ENCODE measurements at places on chromosomes 2 and 18. TPM values are rescaled to one million over a fixed set of nuclear protein-coding genes. Genes with fewer than 3 reads are reported as not detected.

Gene IL36RN
- not detected for total RNA-seq

Gene ATP6V1B1
- total RNA-seq, result 3.0 TPM

Gene HOXD4
- total RNA-seq, result not detected

Gene MRO
- total RNA-seq, result not detected

Gene EMILIN2
- total RNA-seq, result 75.9 TPM

Gene MOGAT1
- total RNA-seq, result not detected

Gene PNKD
- 173 TPM for total RNA-seq

Gene VWA3B
- 0.09 TPM for total RNA-seq

Gene PRKAG3
- total RNA-seq, result not detected

- no peak overlapping the region for H3K4me3 ChIP-seq
- H3K27me3 ChIP-seq, result no peaks in the 10 kb centered on the region
- no peak for DNase-seq
- H3K27ac ChIP-seq, result no peak overlapping the region
- no peaks in the 10 kb centered on the region for H3K4me1 ChIP-seq
Observed at GRCh38 chr2:28950941-28951630, 30.0 kb upstream of the TOGARAM2 start.

- H3K4me1 ChIP-seq, result peaks cover 2% of the 10 kb centered on the region
- no peak overlapping the region for H3K27ac ChIP-seq
- no peak overlapping the region for H3K4me3 ChIP-seq
- DNase-seq, result no peak
Observed at GRCh38 chr18:75111760-75112159, 97.2 kb downstream of the PTGR3 start.

DNA sequence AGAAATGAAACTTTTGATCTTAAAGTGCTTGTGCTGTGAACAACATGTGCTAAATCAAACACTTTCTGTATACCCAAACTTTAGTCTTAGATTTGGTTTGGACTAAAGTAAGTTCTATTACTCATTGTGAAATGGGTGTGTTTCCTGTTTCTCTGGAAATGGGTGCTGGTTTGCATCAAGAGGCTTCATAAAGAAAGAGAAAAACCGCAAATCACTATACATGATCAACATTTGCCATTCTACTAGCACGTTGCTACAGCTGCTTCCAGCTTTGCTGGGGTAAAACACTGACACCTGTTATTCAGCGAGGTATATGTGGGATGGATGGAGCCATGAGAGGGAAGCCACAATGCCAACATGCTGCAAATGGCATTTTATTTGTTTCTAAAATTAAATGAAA lies 547.0 kb upstream of the ACVR2A start:
- no peaks in the 10 kb centered on the region for H3K27me3 ChIP-seq
- H3K4me1 ChIP-seq, result no peaks in the 10 kb centered on the region
- no peak overlapping the region for H3K27ac ChIP-seq
- no peak for DNase-seq

DNA sequence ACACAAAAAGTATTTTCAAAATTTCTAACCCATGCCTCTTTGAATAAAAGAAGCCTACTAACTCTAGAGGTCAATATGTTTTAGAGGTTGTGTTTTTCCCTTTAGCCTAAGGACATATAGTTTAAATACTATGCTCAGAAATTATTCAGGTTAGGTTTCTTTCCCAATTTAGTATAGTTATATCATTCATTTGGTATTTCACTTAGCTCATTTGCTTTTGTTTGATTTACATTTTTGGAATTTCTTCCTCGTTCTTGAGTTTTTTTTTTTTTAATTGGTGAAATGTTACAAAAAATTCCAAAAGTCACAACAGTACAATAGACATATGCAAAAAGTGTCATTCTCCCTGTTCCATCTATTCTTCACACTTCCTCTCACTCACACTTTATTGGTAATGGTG lies 371.3 kb upstream of the TNP1 start:
- DNase-seq, result no peak
- peaks cover 34% of the 10 kb centered on the region for H3K27me3 ChIP-seq
- no peak overlapping the region for H3K4me3 ChIP-seq
- no peak overlapping the region for H3K27ac ChIP-seq

- peaks cover 6% of the 10 kb centered on the region for H3K4me1 ChIP-seq
- no peak overlapping the region for H3K4me3 ChIP-seq
- DNase-seq, result peak; percentile 47
- H3K27ac ChIP-seq, result no peak overlapping the region
- no peaks in the 10 kb centered on the region for H3K36me3 ChIP-seq
- no peaks in the 10 kb centered on the region for H3K27me3 ChIP-seq
Observed at GRCh38 chr2:8501061-8501720, 180.7 kb upstream of the ID2 start.

DNA sequence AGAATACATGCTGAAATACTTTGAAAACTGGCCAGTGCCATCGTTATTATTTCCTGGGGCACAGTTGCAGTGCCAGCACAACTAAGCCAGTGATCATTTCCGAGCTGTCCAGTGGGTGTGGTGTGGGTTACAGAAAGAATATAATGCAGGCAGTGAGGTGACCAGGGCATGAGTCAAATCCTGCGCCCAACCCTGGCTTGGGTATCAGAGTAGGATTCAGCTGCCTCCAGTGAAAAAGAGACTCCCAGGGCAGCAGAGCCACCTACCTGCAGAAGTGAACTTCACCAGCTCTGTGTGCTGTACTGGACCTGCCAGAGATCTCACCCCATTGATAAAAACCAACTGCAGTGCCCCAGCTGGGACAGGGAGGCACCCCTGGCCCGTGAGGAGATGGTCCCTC lies 18.0 kb downstream of the SLC9A2 start:
- H3K4me3 ChIP-seq, result no peak overlapping the region
- H3K4me1 ChIP-seq, result no peaks in the 10 kb centered on the region
- DNase-seq, result no peak
- no peak overlapping the region for H3K27ac ChIP-seq

DNA sequence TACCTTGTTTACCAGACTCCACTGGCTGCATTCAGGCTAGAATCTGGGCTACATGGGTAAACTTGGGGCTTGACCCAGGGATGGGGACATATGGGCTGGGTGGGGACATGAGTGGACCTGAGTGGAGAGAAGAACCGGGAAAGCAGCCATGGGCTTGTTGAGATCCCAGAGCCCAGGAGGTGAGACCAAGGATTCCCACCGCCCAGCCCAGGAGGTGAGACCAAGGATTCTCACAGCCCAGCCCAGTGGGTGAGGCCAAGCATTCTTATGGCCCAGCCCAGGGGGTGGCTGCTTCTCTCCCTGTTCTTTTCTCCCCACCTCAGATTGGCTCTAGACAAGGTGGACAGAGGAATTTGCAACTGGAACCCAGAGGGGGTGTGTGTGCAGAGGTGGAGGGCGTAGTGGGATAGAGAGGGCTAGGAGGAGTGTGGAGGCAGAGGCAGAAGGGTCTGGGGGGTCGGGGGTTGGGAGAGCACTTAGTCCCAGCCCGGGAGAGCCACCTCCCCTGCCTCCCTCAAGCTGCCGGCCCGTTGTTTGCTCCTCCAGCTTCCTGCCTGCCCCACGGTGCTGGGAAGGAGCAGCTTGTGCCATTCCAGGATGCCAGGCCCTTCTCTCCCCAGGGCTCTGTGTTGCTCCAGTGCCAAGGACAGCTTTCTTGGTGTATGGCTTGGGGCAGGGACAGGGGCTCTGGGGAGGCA lies 25.6 kb downstream of the GLI2 start:
- H3K36me3 ChIP-seq, result no peaks in the 10 kb centered on the region
- no peak overlapping the region for H3K4me3 ChIP-seq
- H3K4me1 ChIP-seq, result peaks cover 33% of the 10 kb centered on the region

- H3K4me3 ChIP-seq, result no peak overlapping the region
- H3K27me3 ChIP-seq, result no peaks in the 10 kb centered on the region
- no peak overlapping the region for H3K27ac ChIP-seq
- no peaks in the 10 kb centered on the region for H3K4me1 ChIP-seq
- H3K36me3 ChIP-seq, result no peaks in the 10 kb centered on the region
- DNase-seq, result no peak
Observed at GRCh38 chr2:164761737-164762460, 79.7 kb downstream of the COBLL1 start.

- no peaks in the 10 kb centered on the region for H3K36me3 ChIP-seq
- H3K27me3 ChIP-seq, result peaks cover 24% of the 10 kb centered on the region
- H3K4me3 ChIP-seq, result no peak overlapping the region
Observed at GRCh38 chr2:128639120-128639477, 320.4 kb upstream of the HS6ST1 start.

DNA sequence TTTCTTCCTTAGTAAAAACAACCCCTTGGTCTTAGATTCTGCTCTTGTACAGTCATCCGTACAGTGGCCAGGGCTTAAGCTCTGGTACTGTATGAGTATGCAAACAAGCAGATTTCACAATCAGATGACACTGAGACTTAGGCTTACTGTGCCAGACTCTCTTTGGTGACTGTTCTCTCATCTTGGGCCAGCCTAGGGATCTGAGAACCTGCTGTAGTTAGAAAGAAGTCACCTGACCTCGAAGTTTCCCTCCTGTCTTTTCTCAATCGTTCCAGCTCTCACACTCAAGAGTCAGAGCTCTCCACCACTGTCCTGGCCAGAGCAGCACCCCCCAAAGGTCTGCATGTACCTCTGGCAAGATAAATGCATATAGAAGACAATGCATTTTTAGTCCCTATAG lies 63.2 kb downstream of the ZEB2 start:
- no peaks in the 10 kb centered on the region for H3K27me3 ChIP-seq
- H3K27ac ChIP-seq, result peak overlapping the region; percentile 31
- peak; percentile 88 for DNase-seq
- no peak overlapping the region for H3K4me3 ChIP-seq
- no peaks in the 10 kb centered on the region for H3K36me3 ChIP-seq

DNA sequence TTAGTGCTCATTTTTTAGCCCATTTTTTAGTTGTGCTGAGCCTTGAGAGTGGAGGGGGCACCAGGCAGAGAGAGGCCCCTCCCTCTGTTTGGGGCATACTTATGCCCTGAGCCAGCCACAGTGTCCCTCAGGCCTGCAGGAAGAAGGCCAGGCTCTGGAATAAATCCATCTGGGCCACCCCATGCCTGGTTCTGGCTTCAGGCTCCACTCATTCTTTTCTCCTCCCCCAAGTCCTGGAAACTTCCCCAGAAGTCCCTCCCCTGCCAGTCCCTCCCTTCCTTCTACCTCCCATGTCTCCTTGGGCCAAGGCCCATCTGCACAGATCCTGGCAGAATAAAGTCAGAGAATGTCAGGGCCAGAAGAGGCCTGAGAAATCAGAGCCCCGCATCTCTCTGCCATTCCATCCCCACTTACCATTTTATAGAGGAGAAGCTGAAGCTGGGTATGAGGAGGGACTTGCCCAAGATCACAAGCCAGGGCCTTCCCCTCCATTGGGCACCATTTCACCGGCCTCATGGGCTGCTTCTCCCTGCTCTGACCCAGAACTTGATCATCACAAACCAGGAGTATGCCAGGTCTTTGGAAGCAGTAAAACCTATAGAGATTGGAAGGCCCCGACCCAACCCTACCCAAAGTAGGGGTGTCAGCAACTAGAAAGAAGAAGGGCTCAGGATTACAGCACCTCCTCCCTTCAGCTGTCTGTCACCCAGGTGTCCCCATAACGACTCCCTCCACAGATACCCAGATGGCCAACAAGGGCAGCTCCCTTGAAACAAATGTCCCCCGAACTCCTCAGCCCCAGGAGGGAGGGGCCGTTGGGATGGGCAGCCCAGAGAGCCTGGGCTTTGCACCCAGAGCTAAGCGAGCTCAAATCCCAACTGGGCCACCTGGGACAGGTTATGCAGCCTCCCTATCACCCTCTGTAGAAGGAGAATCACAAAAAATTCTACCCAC lies 108.4 kb downstream of the POLR1A start:
- no peak overlapping the region for H3K4me3 ChIP-seq
- DNase-seq, result peak; percentile 76
- no peaks in the 10 kb centered on the region for H3K27me3 ChIP-seq

- no peak overlapping the region for H3K4me3 ChIP-seq
- H3K4me1 ChIP-seq, result no peaks in the 10 kb centered on the region
- no peaks in the 10 kb centered on the region for H3K36me3 ChIP-seq
- no peak for DNase-seq
Observed at GRCh38 chr18:11159844-11160243, 10.5 kb upstream of the PIEZO2 start.

- no peaks in the 10 kb centered on the region for H3K27me3 ChIP-seq
- no peak overlapping the region for H3K4me3 ChIP-seq
- H3K36me3 ChIP-seq, result no peaks in the 10 kb centered on the region
- no peaks in the 10 kb centered on the region for H3K4me1 ChIP-seq
- DNase-seq, result no peak
Observed at GRCh38 chr18:75618146-75618545, 190.6 kb upstream of the SMIM21 start.

- no peaks in the 10 kb centered on the region for H3K27me3 ChIP-seq
- peak; percentile 68 for DNase-seq
- no peak overlapping the region for H3K27ac ChIP-seq
- H3K4me1 ChIP-seq, result no peaks in the 10 kb centered on the region
Observed at GRCh38 chr2:170747921-170748320, 22.3 kb upstream of the ERICH2 start.

- no peaks in the 10 kb centered on the region for H3K27me3 ChIP-seq
- no peak overlapping the region for H3K27ac ChIP-seq
- no peaks in the 10 kb centered on the region for H3K36me3 ChIP-seq
- H3K4me3 ChIP-seq, result no peak overlapping the region
- no peaks in the 10 kb centered on the region for H3K4me1 ChIP-seq
Observed at GRCh38 chr18:36912887-36913286, 84.0 kb downstream of the KIAA1328 start.

DNA sequence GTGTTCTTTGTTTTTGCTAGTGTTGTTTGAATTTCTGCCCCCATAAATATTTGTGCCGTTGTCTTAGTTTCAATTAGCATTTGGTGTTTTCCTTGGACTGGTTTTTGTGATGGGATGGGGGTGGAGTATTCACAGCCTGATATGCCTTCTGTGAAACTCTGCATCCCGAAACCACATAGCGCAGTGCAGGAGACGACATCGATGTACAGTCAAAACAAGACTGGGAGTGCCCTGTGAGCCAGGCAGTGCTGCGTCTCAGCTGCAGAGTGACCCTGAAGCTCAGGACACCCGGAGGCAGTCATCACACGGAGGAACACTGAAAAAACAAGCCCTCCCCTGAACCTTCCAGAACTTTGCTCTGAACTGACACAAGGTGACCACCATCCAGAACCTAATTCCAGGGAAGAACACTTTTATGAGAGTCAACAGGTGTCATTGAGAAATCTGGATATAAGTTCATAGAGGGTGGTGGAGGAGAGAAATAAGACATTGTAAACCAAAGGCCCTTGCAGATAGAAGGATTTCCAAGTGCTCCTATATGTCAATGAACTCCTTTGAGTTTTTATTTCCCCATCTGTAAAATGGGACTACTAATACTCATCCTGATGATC lies 61.2 kb upstream of the CABLES1 start:
- no peaks in the 10 kb centered on the region for H3K36me3 ChIP-seq
- H3K4me3 ChIP-seq, result no peak overlapping the region
- DNase-seq, result no peak
- H3K4me1 ChIP-seq, result no peaks in the 10 kb centered on the region

GRCh38 chr18:28594034-28594433 lies 417.1 kb upstream of the CDH2 start:
- no peaks in the 10 kb centered on the region for H3K27me3 ChIP-seq
- no peak for DNase-seq
- H3K4me1 ChIP-seq, result no peaks in the 10 kb centered on the region

DNA sequence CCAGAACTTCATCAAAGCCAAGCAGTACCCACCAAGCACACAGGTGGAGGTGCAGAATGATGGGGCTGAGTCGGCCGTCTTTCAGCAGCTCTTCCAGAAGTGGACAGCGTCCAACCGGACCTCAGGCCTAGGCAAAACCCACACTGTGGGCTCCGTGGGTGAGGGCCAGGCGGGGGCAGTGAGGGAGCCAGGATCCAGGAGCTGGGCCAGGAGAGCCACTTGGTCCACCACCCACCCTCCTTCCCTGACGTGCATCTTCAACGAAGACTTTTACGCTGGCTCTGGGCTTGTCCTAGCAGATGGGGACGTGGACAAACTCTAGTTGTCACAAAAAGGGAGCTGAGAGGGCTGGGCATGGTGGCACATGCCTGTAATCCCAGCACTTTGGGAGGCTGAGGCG lies 11.8 kb downstream of the VIL1 start:
- no peaks in the 10 kb centered on the region for H3K27me3 ChIP-seq
- no peak overlapping the region for H3K4me3 ChIP-seq
- no peaks in the 10 kb centered on the region for H3K4me1 ChIP-seq
- H3K27ac ChIP-seq, result no peak overlapping the region
- no peaks in the 10 kb centered on the region for H3K36me3 ChIP-seq
- DNase-seq, result no peak
